ENCODE measurements at places on chromosomes 3 and 15.

- no peak for DNase-seq
Measured at GRCh38 chr3:26622621-26623418, at the start of gene LRRC3B. Gene LRRC3B, plus strand, starts transcription at chr3:26622772. Its CDS starts 86,901 bp downstream, at chr3:26709673.

- DNase-seq: no peak
Measured at GRCh38 chr3:169607949-169608348, 55.6 kb downstream of the MECOM start.

- DNase-seq: no peak
Measured at GRCh38 chr3:121793078-121793477, 41.8 kb downstream of the IQCB1 start.

GRCh38 chr3:31536497-31536896 lies 3.8 kb downstream of the STT3B start:
- no peak for DNase-seq

DNA sequence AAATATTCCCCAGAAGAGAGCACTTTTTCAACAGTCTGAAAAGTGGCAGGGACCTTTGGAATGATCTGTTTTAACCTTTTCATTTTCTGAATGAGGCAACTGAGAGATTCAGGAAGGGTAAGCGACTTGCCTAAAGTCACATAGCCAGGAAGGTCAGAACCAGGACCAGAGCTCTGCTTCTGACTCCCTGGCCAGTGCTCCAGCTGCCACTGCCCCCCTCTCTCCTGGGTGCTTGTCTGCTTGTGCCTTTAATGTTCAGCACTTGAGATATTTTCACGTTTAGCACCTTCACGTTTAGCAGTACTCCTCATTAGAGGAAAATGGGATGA lies 68.3 kb downstream of the SMAD3 start:
- DNase-seq: no peak

GRCh38 chr3:43218921-43219320 lies 67.4 kb upstream of the SNRK start:
- no peak for DNase-seq

DNA sequence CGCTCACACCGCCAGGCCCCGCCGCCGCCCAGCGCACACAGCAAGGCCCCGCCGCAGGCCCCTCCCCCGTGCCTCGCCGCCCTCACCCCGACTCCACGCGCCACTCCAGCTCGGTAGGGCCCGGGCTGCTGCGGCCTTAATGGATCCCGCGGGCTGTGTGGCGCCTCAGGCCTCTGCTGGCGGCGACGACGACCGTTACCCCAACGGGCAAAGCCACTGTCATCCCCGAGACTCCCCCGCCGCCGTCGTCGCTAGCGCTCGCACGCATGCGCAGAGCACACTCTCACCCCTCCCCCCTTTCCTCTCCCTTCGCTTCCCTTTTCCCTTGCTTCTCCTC lies at the start of gene MSL2:
Gene MSL2 (minus strand): TSS at position 272 of the 337 bp plus-strand sequence. CDS start 1,222 bp downstream, outside the sequence.
- DNase-seq: no peak

DNA sequence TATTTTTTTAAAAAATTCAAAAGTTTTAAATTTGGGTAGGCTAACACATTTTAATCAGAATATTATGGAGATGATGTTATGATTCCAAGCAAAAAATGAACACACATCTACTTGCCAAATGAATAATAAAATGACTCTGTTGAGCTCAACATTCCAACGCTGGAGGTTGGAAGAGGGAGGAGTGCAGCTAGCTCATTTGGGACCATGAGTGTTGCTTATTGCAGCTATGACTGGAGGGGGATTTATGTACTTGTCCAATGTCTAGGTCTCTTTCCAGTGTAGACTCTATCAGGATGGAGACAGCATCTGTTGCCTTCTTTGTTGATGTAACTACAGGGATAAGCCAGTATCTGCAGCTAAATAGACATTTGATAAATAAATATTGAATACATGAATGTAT lies 310.6 kb downstream of the CACNA2D3 start:
- no peak for DNase-seq

DNA sequence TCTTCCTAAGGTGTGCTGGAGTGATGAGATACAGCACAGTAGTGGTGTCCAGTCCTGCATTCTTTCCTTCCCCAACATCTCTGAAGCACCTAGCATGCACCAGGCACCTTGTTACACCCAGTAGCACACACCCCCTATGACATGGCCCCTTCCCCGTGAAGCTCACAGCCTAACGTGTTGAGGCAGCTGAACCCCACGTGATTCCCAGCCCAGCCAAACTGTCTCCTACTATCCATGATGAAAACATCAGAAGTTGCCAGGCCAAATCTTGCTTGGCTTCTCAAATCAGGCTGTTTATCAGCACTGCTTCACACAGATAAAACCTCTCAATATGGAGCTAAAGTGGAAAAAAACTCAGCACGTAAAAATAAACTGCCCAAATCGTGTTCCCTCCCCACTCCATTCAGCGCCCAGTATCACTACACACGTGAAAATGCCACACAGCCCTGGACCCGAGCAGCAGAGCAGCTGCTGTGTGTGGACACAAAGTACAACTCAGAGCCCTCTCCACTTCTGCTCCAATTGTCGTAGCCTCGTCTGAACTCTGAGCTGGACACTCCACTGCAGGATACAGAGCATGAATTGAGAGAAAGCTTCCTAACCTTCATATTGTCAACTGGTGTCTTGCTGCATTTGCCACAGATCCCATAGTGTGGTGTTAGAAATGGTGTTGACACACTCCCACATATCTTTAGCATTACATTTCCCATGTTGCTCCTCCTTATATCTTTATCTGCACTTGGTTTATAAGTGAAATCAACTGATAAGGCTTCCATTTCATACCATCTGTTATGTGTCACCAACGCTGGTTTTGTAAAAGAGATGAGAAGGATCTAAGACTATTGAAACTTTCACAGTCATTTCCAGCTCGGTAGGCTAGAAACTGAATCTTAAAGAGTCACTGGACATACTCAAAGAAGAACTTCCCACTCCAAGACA lies 279.8 kb downstream of the RORA start:
- no peak for DNase-seq

GRCh38 chr15:101732772-101733171 lies 8.5 kb upstream of the TARS3 start:
- no peak for DNase-seq

DNA sequence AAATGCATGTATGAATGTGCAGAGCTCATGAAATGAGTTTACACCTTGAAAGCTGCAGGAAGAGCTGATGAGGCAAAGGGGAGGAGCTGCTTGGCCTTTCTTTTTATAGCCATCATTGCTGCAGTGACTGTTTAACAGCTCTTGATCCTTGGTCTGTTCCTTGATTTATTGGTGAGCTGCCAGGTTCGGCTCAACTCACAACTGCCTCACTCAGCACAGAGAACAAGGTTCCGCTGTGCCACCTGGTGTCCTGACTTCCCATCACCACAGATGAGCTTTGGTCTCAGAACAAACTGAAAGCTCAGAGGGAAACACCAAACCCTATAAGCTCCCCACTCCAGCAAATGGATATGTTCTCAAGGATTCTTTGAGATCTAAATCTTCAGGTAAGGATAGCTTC lies 626.1 kb downstream of the MAGI1 start:
- no peak for DNase-seq

DNA sequence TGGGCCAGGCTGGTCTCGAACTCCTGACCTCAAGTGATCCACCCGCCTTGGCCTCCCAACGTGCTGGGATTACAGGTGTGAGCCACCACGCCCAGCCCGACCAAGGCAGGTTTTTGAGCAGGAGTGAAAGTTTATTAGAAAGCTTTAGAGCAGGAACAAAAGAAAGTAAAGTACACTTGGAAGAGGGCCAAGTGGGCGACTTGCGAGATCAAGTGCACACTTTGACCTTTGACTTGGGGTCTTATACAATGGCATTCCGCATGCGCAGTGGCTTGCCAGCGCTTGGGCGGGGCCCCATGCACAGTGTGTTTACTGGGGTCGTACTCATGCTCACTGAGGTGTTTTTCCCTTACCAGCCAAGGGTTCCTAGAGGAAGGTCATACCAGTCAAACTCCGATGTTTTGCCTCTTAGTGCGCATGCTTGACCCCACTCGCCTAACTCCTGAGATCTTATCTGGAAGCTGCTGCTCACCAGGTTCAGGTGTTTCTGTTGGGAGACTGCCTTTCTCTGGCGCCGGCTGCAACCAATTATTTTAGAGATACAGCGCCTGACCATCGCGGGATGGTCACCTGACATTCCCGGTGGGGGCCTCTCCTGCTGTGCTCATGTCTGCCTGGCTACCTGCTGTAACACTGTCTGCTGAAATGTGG lies 46.9 kb upstream of the FLNB start:
- no peak for DNase-seq

GRCh38 chr15:27903405-27903804 lies 195.7 kb downstream of the OCA2 start:
- DNase-seq: no peak

DNA sequence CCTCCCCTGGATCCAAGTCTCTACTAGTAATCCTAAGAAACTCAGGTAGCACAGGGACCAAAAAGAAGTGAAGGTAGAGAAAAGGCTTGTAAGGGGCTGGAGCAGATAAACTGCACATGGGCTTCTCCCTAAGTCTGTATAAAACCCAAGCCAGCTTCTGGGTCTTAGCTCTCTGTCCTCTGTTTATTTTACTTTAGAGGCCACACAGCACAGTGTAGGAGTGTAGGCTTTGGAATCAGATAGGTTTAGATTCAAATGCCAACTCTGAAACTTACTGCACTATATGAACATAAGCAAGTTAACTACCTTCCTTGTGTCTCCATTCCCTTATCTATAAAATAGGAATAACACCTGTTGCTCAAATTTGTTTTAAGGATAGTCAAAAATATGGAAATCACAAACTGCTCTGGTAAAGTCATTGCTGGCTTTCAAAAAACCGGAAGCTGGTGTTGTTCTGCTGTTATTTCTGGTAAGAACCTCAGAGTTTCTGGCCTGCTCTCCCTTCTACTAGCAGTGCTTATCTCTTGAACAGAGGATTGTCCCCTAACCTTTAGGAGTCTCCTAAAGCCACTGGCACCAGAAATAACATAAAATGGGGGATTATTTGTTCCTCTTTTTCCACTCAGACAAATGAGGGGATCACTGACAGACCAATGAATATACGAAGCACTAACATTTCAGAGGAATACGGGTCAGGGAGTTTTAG lies 33.8 kb downstream of the PIK3R4 start:
- no peak for DNase-seq

- no peak for DNase-seq
Measured at GRCh38 chr15:52336529-52336928, 40.9 kb upstream of the MYO5C start.

DNA sequence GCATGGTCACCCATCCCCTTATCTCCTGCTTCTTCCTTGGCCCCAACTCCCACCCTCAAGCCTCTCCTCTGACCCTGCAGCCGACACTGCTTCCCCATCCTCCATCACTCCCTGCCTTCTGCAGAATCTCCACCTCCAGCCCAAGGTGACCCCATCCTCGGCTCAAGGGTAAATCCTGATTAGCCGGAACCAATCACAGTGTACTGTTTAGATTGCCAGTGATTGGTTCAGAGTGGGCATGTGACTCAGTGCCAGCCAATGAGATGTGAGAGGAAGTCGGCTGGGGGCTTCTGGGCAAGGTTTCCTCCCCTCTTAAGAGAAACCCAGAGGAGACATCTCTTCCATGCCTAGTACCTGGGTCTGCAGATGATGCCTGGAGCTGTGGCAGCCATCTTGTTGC lies 10.3 kb downstream of the CACNA2D2 start:
- DNase-seq: no peak

DNA sequence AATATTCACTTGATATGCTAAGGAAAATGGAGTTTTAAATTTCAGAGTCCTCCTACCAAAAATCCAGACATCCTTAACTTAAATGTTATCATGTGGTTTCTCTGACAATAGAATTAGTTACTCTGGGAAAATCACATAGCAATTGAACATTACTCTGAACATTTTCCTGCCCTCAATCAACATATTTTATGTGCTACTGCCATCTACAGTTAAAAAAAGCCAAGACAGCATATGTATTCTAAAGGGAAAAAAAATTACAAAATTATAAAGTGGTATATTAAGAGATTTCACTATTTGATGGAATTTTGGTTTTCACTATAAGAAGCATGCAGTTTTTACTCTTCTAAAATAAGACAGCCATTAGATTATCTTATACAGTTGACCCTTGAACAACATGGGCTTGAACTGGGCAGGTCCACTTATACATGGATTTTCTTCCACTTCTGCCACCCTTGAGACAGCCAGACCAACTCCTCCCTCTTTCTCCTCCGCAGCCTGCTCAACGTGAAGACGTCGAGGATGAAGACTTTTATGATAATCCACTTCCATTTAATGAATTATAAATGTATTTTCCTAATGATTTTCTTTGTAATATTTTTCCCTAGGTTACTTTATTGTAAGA lies 122.3 kb downstream of the ATP1B3 start:
- DNase-seq: no peak

DNA sequence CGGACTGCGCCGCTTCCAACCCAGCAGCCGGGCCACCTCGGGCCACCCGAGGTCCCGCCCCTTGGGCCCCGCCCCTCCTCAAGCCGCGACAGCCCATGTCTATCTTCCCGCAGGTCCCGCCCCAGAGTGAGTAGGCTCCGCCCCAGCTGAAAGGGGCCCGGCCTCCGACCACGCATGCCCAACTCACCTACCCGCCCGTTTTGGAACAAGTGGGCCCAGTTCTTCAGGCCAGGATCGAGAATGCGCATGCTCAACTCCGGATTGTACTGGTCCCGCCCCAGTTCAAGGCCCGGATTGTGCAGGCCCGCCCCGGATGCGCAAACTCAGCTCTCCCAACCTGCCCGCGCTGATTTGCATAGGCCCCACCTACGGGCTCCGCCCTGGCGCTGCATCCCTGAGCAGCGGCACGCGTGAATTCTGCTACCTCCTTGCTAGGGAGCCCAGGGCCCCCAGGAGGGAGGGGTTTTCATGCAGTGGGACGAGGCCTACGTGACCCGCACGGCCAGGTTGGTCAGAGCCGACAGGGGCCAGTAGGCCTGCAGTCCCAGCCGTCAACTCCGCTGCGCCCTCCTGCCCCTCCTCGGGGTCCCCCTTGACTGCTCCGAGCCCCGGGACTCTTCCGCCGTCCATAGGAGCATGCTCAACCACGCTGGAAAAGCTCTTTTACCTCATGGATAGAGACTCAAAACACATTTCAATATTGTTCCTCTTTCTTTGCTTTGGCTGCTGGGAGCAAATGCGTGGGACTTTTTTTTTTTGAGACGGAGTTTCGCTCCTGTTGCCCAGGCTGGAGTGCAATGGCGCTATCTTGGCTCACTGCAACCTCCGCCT lies at the start of gene PFKFB4:
Gene PFKFB4 (minus strand): TSS at position 8 of the 831 bp plus-strand sequence. CDS start 26 bp downstream, outside the sequence.
- DNase-seq: peak; percentile 97

- no peak for DNase-seq
Measured at GRCh38 chr15:96412906-96413231, 82.4 kb downstream of the NR2F2 start.

GRCh38 chr15:76866008-76866407 lies 39.1 kb downstream of the SCAPER start:
- no peak for DNase-seq

All from activated T-helper 1 cell treated with Interleukin-2 at 50 U/mL for 16 hours (primary cell).